ENCODE measurements at places on chromosomes 2 and 18.

DNA sequence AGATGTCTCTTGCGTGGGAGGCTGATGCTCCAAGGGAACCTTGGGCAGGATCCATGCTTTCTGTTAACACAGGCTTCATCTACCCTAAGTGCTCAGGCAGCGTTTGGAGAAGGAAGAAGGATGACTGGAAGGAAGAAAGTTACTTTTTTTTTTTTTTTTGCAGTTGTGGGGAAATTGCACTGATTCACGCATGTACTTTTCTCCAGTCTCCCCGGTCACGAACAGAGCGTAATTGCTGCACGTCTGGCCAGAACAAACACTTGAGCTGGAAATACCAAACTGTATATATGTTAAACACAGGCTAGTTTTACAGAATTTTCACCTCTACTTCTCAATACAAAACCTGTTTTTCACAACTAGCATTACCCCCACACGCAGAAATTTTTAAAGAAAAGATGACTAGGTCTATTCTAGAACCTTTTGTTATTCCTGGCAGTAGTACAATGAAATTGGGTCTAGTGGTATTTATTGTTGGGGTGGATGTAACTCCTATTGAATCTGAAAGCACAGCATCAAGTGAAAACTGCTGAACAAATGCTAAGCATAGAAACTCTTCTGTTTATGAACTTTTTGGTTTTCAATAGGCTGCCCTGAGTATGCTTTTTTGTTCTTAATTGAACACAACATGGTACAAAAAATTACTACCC lies 9.3 kb upstream of the SCYGR5 start:
- no peak for DNase-seq

- no peak for DNase-seq
Measured at GRCh38 chr2:21231985-21232384, 108.2 kb downstream of the TDRD15 start.

DNA sequence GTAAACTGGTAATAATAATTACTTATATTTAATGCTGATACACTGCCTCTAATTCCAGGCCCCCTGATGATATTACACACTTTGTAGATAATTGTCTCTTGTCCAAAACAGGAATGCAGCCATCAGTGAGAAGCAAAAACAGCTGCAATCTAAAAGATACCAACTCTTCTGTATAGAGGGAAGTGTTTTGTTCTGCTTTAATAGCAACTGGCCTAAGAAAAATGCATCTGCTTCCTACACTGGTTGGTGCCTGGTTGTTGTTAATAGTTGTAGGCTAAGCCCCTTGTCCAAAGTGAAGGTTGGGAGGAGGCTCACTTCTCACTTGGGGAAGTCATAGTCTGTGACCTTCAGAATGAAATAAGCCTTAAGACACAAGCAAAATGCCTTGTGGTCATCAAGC lies 332.0 kb downstream of the ZNF521 start:
- DNase-seq = no peak

- DNase-seq = no peak
Measured at GRCh38 chr2:83042053-83042452, 1417.0 kb downstream of the SUCLG1 start.

GRCh38 chr18:36537289-36537688 lies 239.8 kb downstream of the FHOD3 start:
- no peak for DNase-seq

GRCh38 chr2:120820263-120820952 lies 84.7 kb downstream of the GLI2 start:
- DNase-seq = no peak

DNA sequence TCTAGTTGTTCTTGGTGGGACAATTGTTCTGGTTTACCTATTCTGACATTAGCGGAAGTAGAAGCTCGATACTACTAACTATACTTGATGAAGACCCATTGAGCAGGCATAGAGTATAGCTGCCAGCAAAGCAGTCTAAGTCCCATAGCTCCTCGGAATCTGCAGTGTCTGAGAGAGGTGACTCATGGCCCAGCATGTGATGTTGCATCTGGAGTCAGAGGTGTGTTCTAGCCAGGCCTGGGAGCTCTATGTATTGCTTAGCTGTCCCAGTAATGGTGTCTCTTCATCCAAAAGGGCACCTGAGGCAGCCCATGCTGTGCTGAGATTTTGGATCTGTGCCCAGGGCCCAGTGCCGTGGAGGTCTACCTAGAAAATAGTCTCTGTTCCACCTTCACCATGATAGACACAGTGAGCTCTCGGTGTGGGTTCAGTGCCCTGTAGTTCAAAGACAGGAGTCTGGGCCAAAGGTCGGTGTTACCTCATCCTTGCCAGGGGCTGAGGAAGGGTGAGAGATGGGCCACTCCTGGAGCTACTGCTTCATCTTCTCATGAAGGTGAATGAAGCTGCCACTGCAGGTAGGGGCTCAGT lies 47.3 kb downstream of the MEX3C start:
- DNase-seq = no peak

DNA sequence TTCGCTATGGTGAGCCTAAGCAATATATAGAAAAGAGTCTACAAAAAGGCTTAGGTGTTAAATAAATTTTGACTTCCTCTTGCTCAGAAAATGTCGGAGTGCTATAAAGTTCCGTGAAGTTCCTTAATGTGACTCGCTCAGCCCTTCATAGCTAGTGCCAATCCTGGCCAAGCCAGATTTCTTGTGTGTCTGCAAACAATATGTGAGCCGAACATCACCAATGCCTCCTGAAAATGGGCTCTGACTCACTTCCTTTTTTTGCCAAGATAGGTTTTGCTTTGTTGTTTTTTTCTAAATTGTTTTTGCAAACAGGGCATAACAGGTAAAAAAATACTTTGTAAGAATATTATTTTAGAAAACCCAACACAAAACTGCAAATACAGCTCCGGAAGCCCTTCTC lies 26.1 kb downstream of the CDC42EP3 start:
- no peak for DNase-seq

DNA sequence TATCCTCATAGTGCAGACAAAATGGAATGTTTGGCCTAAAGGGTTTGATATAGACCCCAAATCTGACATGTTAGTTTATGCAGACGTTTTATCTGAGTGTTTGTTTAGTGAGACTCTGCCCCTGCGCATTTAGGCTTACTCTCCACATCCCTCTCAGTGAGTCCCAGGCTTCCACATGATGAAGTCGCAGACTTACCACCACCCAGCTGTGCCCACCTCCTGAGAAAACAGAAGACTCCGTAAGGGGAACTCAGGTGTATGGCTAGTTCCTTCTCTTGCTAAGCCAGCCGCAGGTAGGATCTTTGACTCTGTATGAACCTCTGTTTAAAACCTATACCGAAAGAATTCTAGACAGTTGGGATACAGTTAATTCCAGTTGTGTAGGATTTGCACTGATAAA lies 272.6 kb downstream of the PTGR3 start:
- DNase-seq = no peak

DNA sequence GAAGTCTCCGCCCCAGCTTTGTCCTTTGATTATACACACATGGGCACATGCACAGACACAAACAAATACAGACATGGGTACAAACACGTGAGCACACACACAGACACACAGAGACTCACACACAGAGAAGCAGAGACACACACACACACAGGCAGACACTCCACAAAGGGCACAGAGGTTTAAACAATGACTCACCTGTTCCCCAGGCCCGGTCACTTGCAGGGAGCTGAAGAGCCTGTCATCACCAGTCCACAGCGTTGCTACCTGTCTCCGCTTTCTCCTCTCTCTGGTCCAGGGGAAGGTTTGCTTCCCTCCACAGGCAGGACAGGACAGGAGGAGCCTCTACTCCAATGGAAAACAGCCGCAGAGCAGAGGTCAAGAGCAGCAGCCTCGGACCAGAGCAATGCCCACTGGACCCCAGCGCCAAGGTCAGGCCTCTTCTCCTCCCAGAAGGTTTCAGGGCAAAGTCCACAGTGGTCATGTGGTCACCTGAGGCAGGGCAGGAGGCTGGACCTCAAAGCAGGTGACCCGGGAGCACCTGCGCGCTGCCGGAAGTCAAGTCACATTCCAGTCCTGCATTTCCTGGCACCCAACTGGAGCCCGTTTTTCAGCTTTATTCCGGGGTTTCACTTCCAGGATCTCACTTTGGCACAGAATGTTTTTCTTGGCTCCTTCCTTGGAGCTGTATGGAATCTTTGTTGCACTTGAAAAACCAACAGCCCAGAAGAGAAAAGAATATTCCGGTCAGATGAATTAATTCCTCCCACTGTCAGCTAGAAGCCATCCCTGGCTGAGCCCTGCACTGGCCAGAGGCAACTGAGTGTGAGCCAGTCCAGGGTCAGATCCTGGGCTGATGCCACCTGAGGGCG lies at the start of gene RAB17:
Gene RAB17, minus strand, starts transcription at position 463 of the 869 bp plus-strand sequence. CDS start 4,580 bp downstream, outside the sequence.
- DNase-seq = no peak

DNA sequence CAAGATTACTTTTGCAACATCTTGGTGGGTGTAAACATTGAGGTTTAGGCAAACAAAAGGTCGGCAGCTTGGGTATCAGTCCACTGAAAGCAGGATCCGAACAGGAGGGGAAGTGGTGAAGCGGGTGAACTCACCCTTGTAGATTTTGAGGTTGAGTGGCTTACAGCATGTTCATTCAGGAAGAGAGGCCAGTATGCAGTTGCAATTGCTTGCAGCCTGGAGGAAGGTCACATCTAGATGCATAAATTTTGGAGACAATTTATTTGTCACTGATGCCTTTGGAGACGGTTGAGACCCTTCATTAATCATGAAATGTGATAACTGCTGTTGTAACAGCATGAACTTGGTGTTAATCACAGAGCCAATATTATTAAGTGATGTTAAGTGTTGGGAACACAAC lies 131.1 kb downstream of the LTBP1 start:
- no peak for DNase-seq

- no peak for DNase-seq
Measured at GRCh38 chr2:241673189-241673663, 13.4 kb downstream of the DTYMK start.

DNA sequence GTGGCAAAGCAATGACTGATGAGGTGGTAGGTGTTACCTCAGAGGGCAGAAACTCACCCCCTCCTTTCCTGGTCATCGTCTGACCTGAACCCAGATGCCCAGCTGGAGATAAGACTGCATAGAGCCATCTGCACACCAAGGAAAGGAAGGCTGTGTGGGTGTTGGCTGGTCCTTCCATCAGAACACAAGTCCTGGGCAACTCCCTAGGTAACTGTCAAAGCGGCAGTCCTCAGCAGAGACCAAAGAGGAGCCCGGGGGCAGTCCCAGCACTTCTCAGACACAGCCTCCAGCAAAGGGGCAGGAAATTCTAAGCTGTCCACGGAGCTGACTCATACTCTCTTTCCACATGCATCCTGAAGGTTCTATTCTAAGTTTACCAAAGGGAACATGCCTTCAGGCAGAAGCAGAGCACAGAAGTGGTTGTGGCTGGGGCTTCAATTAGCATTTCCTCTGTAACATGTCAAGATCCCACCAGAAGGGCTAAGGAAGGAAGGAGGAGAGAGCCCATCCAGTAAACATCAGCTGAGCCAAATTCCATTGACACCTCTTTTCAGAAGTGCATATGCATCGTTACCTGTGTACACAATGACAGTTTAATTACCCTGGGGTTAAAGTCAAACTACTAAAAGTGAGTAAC lies 54.7 kb downstream of the SPRED2 start:
- DNase-seq = peak; percentile 38

- no peak for DNase-seq
Measured at GRCh38 chr18:66722671-66723070, 118.8 kb upstream of the CDH19 start.

- no peak for DNase-seq
Measured at GRCh38 chr2:85400541-85401463, 9.4 kb downstream of the CAPG start.

- DNase-seq = no peak
Measured at GRCh38 chr2:16243411-16243996, 303.2 kb downstream of the MYCN start.

GRCh38 chr2:238865015-238865719 lies 17.3 kb downstream of the TWIST2 start:
- no peak for DNase-seq

Measured in stimulated activated CD8-positive, alpha-beta memory T cell treated with anti-CD3 and anti-CD28 coated beads, Interleukin-4, amount 100 ng/mL, for 48 hours (primary cell).